ENCODE measurements at places on chromosomes 1 and 21.

DNA sequence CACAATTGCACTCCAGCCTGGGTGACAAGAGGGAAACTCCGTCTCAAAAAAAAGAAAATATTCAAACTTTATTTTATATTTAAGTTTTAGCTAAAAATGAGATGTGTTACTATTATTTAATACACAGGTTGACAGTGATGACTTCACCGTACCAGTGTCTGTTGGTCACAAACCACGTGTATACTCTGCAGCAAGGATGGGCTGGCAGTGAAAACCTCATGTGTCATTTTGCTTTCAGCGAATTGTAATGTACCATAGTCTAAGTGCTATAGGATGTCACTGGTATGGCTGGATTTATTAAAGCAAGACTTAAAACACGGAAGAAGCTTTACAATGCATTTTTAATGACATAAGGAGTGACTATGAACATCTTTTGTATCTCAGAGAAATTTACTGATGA, 28.1 kb upstream of the NHLH2 start:
- no peak for DNase-seq

GRCh38 chr1:43285269-43285990, at the start of gene C1orf210:
C1orf210 (minus strand) TSS chr1:43285581; CDS start chr1:43283270, 2,311 bp downstream.
- DNase-seq: no peak

DNA sequence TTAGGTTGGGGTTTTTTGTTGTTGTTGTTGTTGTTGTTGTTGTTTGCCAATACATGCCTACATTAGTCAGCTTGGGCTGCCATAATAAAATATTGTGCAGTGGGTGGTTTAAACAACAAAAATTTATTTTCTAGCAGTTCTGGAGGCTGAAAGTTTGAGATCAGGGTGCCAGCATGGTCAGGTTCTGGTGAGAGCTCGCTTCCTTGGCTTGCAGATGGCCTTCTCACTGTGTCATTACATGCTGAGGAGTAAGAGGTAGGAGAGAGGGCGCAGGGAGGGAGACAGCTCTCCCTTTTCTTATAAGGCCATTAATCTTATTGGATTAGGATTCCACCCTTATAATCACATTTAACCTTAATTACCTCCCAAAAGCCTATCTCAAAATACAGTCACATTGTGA, 52.7 kb downstream of the DIRAS3 start:
- no peak for DNase-seq

GRCh38 chr21:44360159-44360558, 6.7 kb downstream of the TRPM2 start:
- no peak for DNase-seq

- DNase-seq: no peak
Measured at GRCh38 chr21:44858791-44859190, 14.7 kb downstream of the PTTG1IP start.

Data from activated naive CD4-positive, alpha-beta T cell (primary cell).